ENCODE measurements at places on chromosomes 2 and 18. TPM values are rescaled to one million over a fixed set of nuclear protein-coding genes. Genes with fewer than 3 reads are reported as not detected.

- DNase-seq: no peak
Observed at GRCh38 chr2:10538224-10538894, 90.2 kb upstream of the ODC1 start.

DNA sequence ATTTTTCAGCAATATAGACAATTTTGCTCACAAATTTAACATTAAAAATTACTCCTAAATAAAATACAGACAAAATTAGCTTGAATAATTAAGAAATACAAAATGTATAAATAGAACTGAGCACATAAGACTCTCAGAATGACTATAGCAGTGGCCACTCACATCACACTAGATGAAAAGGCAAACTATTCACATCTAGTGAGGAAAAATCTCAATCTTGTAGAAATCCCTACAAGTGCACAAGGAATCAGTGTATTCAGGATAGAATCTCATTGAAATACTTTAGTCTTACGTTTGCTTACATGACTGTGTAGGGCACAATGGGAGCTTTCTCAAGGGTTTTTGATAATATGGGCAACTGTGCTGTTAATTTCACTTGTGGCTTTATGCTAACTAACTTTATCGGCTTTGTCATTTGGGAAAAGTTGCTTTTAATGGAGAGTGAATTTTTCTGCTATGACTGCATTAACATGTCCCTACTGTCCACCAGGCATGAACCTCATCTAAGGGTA lies 678.9 kb upstream of the LRRTM4 start:
- DNase-seq: no peak

DNA sequence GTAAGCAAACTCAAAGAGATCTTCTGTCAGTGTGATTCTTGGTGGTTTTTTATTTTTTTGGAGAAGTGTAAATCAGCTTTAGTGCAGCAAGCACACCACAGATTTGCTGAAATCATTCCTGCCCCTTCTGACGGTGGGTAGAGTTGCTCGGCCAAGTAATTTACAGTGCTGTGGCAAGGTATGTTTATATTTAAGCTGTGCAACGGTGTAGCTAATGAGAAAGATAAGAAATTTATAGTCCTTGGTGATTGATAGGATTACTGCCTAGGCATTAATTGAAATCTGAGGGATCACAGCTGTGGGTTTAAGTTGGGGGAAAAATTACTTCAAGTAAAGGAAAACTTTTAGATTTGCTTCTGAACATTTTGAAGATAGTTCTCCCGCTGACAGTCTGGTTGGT lies 286.6 kb downstream of the AGAP1 start:
- no peak for DNase-seq

- no peak for DNase-seq
Observed at GRCh38 chr2:218418717-218419458, at the start of gene VIL1. VIL1 (plus strand) TSS chr2:218419123; CDS start chr2:218423779, 4,656 bp downstream.

GRCh38 chr2:170420961-170421687 lies 243.2 kb downstream of the MYO3B start:
- no peak for DNase-seq

DNA sequence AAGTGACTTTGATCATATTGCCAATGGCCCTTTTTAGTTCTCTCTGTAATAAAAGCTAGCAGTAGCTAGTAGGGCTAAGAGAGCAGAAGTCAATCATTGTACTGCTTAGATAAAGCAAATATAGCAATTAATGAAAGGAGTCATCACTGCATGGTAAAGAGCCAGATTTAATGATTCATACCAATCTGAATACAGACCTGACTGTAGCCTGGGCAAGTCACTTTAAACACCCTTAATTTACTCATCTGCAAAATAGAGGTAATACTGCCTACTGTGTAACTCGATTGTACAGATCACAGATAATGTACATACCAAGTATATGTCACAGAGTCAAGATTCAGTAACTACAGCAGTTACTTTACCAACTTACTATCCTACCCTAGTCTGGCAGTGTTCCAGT lies 63.6 kb downstream of the ASXL2 start:
- DNase-seq: no peak

- no peak for DNase-seq
Observed at GRCh38 chr18:63823516-63824219, 48.5 kb downstream of the SERPINB7 start.

- DNase-seq: no peak
Observed at GRCh38 chr18:8402237-8402636, 207.0 kb upstream of the RAB12 start.

The ZNF892 gene
- total RNA-seq: 4.8 TPM

The EML6 gene
- total RNA-seq: 2.7 TPM

The ESPNL gene
- 1.1 TPM for total RNA-seq
